Uterine smooth muscle cell (primary cell): ENCODE measurements at places on chromosomes 4 and X. TPM values are rescaled to one million over a fixed set of nuclear protein-coding genes. Genes with fewer than 3 reads are reported as not detected.

Gene SUPT20HL2
- 0.22 TPM in 1 of 2 replicates, not detected in the other for total RNA-seq

Gene BST1
- total RNA-seq = 2.7 and 3.1 TPM in 2 replicates

Gene CT45A5
- not detected in 2 replicates for total RNA-seq

Gene XG
- 3.3 and 4.9 TPM in 2 replicates for total RNA-seq
